CD8-positive, alpha-beta memory T cell (primary cell): ENCODE measurements at places on chromosomes 6 and 20. TPM values are rescaled to one million over a fixed set of nuclear protein-coding genes. Genes with fewer than 3 reads are reported as not detected.

- H3K27me3 ChIP-seq, result no peaks in the 10 kb centered on the region
- DNase-seq, result no peak
- no peak overlapping the region for H3K4me3 ChIP-seq
- H3K36me3 ChIP-seq, result no peaks in the 10 kb centered on the region
- H3K4me1 ChIP-seq, result peaks cover 43% of the 10 kb centered on the region
- no peak overlapping the region for H3K27ac ChIP-seq
Measured at GRCh38 chr20:38855356-38855755, 49.9 kb downstream of the PPP1R16B start.

DNA sequence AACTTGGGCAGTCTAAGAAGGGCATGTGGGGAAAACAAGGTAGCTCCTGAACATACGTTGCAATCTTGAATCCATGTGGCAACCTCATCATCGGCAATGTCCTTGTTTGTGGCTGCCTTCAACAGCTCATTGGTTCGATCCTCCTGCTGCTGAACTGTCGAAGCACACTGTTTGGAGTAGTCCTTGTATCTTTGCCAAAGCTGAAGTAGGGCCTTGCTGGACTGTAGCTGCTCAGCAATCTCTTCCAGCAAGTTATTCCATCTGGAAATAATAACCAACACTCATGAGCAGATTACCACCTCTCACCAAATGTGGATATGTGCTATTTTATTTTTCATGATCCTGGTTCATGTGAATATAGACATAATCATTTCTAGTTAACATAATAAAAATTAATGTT, 413.3 kb downstream of the ESR1 start:
- no peak overlapping the region for H3K27ac ChIP-seq
- no peaks in the 10 kb centered on the region for H3K27me3 ChIP-seq
- peaks cover 48% of the 10 kb centered on the region for H3K36me3 ChIP-seq
- H3K4me3 ChIP-seq, result no peak overlapping the region

- no peaks in the 10 kb centered on the region for H3K4me1 ChIP-seq
- no peaks in the 10 kb centered on the region for H3K36me3 ChIP-seq
- no peak overlapping the region for H3K27ac ChIP-seq
- H3K4me3 ChIP-seq, result no peak overlapping the region
- DNase-seq, result no peak
- H3K27me3 ChIP-seq, result no peaks in the 10 kb centered on the region
Measured at GRCh38 chr20:6689339-6689973, 78.0 kb upstream of the BMP2 start.

Gene ENPP5
- 0.48 TPM for total RNA-seq
